ENCODE measurements at places on chromosomes 1 and 21. TPM values are rescaled to one million over a fixed set of nuclear protein-coding genes. Genes with fewer than 3 reads are reported as not detected.

GRCh38 chr1:27388337-27389005, 4.0 kb upstream of the GPR3 start:
- DNase-seq = peak; percentile 65
- H3K4me3 ChIP-seq = no peak overlapping the region
- H3K27me3 ChIP-seq = no peaks in the 10 kb centered on the region

DNA sequence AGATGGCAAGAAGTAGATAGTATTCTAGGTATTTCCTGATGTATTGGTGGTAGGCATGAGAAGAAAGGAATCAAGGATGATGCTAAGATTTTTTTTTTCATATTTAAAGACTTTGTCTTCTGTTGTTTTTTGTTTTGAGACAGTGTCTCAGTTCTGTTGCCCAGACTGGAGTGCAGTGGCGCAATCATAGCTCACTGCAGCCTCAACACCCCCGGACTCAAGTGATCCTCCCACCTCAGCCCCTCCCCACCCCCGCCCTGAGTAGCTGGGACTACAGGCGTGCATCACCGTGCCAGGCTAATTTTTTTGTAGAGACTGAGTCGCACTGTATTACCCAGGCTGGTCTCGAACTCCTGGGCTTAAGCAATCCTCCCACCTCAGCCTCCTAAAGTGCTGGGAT, 2.8 kb upstream of the CAPZB start:
- H3K4me3 ChIP-seq = no peak overlapping the region
- H3K27ac ChIP-seq = no peak overlapping the region
- H3K27me3 ChIP-seq = no peaks in the 10 kb centered on the region
- no peaks in the 10 kb centered on the region for H3K36me3 ChIP-seq

GRCh38 chr1:12167493-12168429, 970 bp downstream of the TNFRSF1B start:
- peak overlapping the region; percentile 55 for H3K4me3 ChIP-seq
- peak overlapping the region; percentile 78 for H3K27ac ChIP-seq
- no peaks in the 10 kb centered on the region for H3K4me1 ChIP-seq
- DNase-seq = no peak
- H3K36me3 ChIP-seq = no peaks in the 10 kb centered on the region

GRCh38 chr1:236870721-236871120, 75.6 kb downstream of the MTR start:
- H3K4me3 ChIP-seq = no peak overlapping the region
- H3K27me3 ChIP-seq = no peaks in the 10 kb centered on the region
- no peak for DNase-seq
- no peaks in the 10 kb centered on the region for H3K4me1 ChIP-seq

DNA sequence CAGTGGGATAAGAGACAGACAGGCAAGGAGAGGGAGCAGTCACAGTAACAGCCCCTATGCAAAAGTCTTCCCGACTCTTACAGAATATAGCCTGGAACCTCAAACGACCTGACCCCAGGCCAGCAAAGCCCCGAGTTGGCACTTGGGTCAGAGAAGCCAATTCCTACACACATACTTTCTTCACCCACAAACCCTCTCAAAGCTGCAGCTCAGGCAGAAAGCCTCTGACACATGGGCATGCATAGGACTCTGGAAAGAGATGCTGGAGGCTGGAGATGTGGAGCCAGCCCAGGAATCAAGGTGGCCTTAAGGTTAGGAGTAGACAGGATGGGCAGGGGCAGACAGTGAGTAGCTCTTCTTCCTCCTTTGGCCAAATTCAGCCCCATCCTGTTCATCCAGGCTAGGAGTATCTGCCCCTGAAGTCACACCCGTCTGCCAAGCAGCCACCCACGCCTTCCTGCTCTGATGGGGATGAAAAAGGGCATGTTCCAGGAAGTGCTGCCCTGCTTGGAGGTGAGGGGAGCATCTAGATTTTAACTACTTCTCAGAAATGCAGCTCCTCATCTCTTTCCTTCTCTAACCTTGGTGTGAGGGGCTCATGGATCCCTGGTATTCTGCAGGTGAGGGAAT, 7.8 kb downstream of the SLC41A1 start:
- H3K27ac ChIP-seq = no peak overlapping the region
- H3K4me3 ChIP-seq = no peak overlapping the region
- DNase-seq = no peak
- H3K27me3 ChIP-seq = no peaks in the 10 kb centered on the region
- H3K4me1 ChIP-seq = no peaks in the 10 kb centered on the region

- H3K27me3 ChIP-seq = no peaks in the 10 kb centered on the region
- H3K4me1 ChIP-seq = no peaks in the 10 kb centered on the region
- no peaks in the 10 kb centered on the region for H3K36me3 ChIP-seq
Measured at GRCh38 chr1:6143395-6143794, 36.7 kb downstream of the CHD5 start.

ETNK2 gene
- total RNA-seq = 33.3 TPM

- no peaks in the 10 kb centered on the region for H3K27me3 ChIP-seq
- H3K36me3 ChIP-seq = no peaks in the 10 kb centered on the region
- no peak overlapping the region for H3K4me3 ChIP-seq
Measured at GRCh38 chr1:112444269-112444668, 48.3 kb downstream of the CTTNBP2NL start.

GRCh38 chr1:171816300-171816901, 24.9 kb upstream of the DNM3 start:
- H3K36me3 ChIP-seq = no peaks in the 10 kb centered on the region
- H3K4me3 ChIP-seq = no peak overlapping the region
- no peak overlapping the region for H3K27ac ChIP-seq
- DNase-seq = no peak
- no peaks in the 10 kb centered on the region for H3K4me1 ChIP-seq

SPSB1 gene
- total RNA-seq = 25.9 TPM

DNA sequence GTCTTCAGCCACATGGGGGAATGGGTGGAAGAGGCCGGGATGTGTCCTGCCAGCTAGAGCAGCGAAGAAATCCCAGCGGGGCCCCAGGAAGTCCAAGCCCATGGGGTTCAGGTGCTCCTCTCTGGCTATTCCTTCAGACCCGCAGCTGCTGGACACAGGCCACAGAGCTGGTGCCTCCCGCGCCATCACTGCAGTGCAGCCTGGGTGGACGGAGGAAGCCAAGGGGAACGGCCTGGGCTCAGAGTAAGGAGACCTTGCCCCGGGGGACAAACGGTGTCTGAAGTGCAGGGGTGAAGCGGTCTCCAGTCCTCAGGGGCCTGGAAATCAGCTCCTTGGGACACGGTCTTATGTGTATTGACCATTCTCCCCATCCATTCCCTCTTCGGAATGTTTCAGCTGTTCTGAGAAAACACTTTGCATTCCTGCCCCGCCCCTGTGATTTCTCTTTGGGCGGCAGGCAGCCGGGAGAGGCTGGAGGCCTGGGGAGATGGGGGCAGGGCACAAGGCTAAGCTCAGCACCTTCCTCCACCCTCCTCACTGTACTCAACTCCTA, 18.4 kb downstream of the MTHFR start:
- H3K27me3 ChIP-seq = no peaks in the 10 kb centered on the region
- no peaks in the 10 kb centered on the region for H3K36me3 ChIP-seq
- DNase-seq = peak; percentile 58
- H3K27ac ChIP-seq = peak overlapping the region; percentile 90
- H3K4me3 ChIP-seq = no peak overlapping the region

ANGPTL7 gene
- total RNA-seq = 0.19 TPM

- no peaks in the 10 kb centered on the region for H3K4me1 ChIP-seq
- no peak overlapping the region for H3K27ac ChIP-seq
- no peaks in the 10 kb centered on the region for H3K27me3 ChIP-seq
- no peak overlapping the region for H3K4me3 ChIP-seq
Measured at GRCh38 chr1:13769212-13769611, 69.2 kb downstream of the PRDM2 start.

- no peak overlapping the region for H3K4me3 ChIP-seq
- no peaks in the 10 kb centered on the region for H3K27me3 ChIP-seq
- peaks cover 23% of the 10 kb centered on the region for H3K36me3 ChIP-seq
- no peak overlapping the region for H3K27ac ChIP-seq
Measured at GRCh38 chr1:75733661-75734060, 9.2 kb downstream of the ACADM start.

RNU1-2 gene
- 8,605 TPM for total RNA-seq

CHIA gene
- total RNA-seq = not detected

- H3K27ac ChIP-seq = no peak overlapping the region
- DNase-seq = no peak
- no peaks in the 10 kb centered on the region for H3K4me1 ChIP-seq
- H3K36me3 ChIP-seq = no peaks in the 10 kb centered on the region
Measured at GRCh38 chr1:179156026-179156425, 73.5 kb downstream of the ABL2 start.

DNA sequence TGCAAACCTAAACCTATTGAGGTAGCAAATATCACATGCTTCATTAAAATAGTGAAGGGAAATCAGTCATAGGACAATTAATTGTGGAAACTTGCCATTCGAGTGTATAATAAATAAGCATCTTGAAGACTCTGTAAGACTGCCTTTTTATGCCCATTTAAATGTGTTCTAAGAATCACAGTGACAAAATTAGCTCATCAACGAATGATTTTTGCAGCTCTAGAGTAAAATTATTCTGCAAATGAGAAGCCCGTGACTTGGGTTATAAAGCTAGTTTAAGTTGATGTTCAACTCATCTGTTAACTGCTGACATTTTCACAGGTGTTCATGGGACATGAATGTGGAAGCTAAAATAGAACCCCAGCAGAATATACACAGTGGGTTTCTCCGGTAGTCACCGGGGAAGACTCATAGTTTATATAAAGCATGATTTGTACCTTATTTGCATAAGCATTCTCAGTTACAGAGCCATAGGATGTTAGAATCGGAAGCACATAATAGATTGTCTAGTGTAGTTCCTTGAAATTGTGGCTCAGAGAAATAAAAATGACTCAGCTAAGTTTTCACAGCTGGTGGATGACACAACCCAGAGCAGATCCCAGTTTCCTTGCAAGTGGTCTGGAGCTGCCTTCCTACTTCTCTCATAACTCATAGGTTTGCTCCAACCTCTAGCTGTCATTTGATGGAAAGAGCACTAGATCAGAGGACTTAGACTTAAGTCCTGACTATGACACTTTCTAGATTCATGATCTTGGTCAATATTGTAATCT, 107.3 kb downstream of the UCHL5 start:
- DNase-seq = peak; percentile 76
- no peaks in the 10 kb centered on the region for H3K4me1 ChIP-seq
- no peak overlapping the region for H3K27ac ChIP-seq
- no peaks in the 10 kb centered on the region for H3K27me3 ChIP-seq
- no peak overlapping the region for H3K4me3 ChIP-seq

- H3K27ac ChIP-seq = no peak overlapping the region
- no peaks in the 10 kb centered on the region for H3K4me1 ChIP-seq
- DNase-seq = no peak
- no peak overlapping the region for H3K4me3 ChIP-seq
Measured at GRCh38 chr1:53616927-53617326, 122.0 kb downstream of the GLIS1 start.

DNA sequence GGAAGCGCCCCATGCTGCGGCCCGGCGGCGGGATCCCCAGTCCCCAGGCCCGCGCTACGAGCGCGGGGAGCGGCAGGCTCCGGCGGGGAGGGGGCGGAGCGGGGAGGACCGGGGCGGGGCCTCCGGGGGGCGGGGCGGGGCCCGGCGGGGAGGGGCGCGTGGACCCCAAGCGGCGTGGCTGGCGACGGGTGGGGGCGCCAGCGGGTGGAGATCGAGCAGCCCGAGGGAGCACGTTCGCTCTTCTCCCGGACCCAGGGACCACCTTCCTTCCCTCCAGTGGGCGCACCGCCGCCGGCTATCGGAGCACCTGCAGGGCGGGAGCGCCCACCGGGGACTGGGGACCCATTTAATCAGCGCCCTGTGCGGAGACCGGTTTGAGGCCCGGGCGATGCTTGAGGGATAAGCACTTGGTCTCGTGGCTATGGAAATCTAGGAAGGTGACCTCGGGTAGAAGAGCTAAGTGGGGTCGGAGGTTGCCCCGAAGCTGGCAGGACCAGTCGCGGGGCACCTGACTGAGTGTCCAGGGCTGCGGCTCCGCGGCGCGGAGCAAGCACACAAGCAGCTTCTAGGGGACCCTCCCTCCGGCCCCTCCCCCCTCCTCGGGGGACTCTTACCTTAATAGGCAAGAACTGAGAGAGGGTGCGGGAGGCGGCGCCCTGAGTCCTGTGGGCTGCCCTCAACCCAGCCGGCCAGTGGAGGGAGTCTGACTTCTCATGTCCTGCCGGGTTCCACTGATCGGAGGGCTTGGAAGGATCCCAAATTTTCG, at the start of gene TSPAN2:
TSS of gene TSPAN2 (minus strand) at position 84 of the 766 bp plus-strand sequence. CDS start at position 13, 71 bp downstream.
- peak within 1 kb of the TSS; percentile 66 for H3K4me3 ChIP-seq
- peak within 1 kb of the TSS; percentile 32 for H3K27ac ChIP-seq

CRB1 gene
- 0.16 TPM for total RNA-seq

P3H1 gene
- total RNA-seq = 29.7 TPM

FCRL6 gene
- 1.4 TPM for total RNA-seq

DNA sequence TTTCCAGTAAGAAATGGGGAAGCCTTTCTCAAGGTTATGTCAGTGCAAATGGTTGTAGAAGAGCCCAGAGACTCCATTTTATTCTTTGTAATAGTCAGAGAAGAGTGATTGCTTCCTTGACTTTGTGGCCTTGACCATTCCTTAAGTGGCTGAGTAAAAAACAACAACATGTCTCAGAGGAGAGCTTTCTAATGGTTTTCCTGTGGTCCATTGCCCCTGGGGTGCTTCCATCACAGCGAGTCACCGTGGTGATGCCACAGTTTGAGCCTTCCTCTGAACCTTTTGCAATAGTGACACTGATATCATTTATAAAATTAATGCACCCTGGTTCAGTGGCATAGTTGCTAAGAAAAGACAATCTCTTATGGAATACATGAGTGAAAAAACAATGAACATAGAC, 38.6 kb downstream of the PAPPA2 start:
- no peak overlapping the region for H3K4me3 ChIP-seq
- no peaks in the 10 kb centered on the region for H3K36me3 ChIP-seq
- H3K4me1 ChIP-seq = no peaks in the 10 kb centered on the region
- no peaks in the 10 kb centered on the region for H3K27me3 ChIP-seq

DNA sequence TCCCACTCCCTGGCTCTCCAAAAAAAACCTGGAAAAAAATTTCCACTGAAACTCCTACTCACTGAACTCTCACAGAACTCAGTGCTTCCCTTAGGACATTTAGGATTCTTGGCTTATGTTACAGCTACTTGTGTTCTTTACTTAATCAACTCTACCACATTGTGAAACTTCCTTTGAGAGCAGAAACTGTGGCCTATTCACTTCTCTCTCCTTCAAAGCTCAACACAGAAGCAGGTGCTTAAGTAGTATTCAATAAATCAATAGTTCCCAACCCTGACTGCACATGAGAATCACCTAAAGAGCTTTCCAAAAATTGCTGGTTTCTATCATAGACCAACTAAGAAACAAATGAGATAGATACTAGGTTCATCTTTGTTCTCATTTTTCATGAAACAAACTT, 67.9 kb upstream of the DMRTA2 start:
- peaks cover 5% of the 10 kb centered on the region for H3K36me3 ChIP-seq
- H3K27me3 ChIP-seq = no peaks in the 10 kb centered on the region
- no peak overlapping the region for H3K27ac ChIP-seq
- H3K4me3 ChIP-seq = no peak overlapping the region

- H3K27me3 ChIP-seq = no peaks in the 10 kb centered on the region
- H3K4me1 ChIP-seq = peaks cover 5% of the 10 kb centered on the region
- no peaks in the 10 kb centered on the region for H3K36me3 ChIP-seq
- H3K27ac ChIP-seq = no peak overlapping the region
- H3K4me3 ChIP-seq = no peak overlapping the region
Measured at GRCh38 chr1:221722254-221723017, 19.5 kb downstream of the DUSP10 start.

GRCh38 chr1:9549955-9550546, 10.8 kb downstream of the SLC25A33 start:
- no peak for DNase-seq
- no peak overlapping the region for H3K4me3 ChIP-seq
- no peaks in the 10 kb centered on the region for H3K36me3 ChIP-seq

GRCh38 chr1:205812271-205812877, 624 bp downstream of the SLC41A1 start:
- peak overlapping the region; percentile 81 for H3K4me3 ChIP-seq
- DNase-seq = peak; percentile 71
- H3K4me1 ChIP-seq = no peaks in the 10 kb centered on the region
- H3K27me3 ChIP-seq = no peaks in the 10 kb centered on the region
- peak overlapping the region; percentile 75 for H3K27ac ChIP-seq
- H3K36me3 ChIP-seq = peaks cover 4% of the 10 kb centered on the region

Data from kidney (tissue), 22 donors.